ENCODE measurements at places on chromosomes 2 and 18.

DNA sequence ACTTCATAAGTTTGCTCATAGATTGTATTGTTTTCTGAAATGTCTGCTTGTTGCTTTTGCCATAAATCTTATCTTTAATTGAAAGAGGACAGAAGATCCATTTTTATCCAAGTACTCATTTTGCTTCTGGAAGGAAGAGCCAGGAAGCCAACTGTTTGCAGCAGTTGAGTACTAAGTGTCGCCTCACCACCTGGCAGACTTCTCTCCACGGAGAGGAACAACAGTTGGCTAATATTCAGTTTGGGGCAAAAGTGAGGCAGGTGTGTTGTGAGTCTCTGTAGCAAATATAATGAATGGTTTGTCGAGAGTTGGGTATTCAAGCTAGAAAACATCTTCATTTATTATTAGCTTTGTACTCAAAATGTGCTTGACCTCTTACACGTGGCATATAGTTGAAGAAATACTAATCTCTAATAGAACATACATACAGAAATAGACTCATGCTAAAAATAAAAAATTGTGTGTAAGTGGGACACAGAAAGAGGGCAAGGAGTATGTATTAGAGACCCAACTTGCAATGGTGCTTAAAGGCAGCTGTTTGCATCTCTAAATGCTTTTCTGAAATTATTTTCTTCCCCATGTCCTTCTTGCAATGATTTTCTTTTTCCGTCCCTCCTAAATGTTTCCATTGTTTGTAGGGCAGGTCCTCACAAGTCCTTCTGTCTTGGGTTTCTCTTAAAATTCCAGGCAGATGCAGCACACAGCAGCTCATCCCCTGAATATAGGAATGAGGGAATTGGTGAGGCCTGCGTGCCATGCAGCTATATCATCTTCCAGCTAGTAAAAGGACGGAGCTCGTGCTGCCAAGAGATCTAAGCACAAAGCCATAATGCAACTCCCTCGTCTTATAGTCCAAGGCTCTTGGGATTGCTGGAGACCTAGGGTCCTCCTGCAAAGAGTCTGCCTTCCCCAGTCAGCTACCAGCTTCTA, 44.8 kb upstream of the MAP3K20 start:
- no peak for DNase-seq

DNA sequence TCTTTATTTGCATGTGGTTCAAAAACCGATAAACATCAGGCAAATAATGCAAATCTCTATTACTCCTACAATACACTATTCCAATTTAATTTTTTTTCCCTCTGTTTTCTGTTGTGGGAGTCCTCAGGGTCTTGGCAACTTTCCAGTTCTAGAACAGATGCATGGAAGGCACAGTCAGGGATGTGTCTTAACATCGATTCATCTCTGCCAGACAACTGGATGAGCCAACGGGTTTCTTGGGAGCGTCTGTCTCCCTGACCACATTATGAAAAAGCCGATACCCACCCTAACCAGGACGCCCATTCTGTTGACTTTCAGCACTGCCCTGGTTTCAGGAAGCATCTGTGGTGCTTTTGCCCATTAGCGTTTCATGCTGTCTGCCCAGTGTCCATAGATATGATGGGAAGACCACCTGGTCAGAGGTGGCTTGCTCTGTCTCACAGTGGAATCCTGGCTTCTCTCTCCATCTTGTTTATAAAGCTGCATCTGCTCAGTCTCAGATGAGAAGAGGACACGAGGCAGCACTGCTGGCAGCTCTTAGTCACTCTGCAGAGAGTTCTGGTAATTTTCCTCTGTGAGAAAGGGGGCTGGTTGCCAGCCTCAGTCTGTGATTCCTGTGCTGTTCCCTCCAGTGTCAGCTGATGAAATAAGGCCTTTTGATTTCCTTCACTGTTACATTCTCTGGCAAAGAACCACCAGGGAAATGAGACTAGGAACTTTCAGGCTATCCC, 57.9 kb upstream of the KCNE4 start:
- DNase-seq = peak; percentile 96

DNA sequence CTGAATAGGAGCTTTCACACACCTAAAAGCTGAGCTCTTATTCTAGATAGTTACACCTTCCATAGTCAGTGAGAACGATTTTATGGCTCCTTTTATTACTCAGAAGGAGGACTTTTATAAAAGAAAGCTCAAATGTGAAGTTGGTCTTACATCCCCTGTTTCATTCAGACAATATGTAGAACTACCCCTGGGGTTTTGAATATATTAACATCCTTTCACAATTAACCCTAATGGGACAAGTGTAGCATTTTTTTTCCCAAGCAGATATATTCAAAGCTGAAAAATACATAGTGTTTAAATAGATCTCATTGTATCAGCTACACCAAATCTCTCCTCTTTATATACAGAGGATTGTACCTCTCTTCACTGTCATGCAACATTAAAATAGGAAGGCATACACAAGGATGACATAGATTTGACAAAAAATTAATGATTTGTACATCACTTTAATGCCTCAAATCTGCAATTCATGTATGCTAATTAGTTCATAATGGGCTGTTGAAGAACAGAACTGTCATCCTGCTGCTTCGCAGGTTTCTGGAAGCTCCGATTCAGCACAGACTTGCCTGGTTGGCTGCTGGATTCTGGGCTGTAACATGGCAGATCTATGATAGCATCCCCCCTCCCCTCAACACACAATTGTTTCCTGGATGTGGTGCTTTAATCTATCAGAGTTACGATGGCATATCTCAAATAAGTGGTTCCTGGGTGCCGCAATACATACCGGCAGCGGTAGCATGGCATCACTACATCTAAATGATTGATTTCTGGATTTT, 129.7 kb upstream of the PARD3B start:
- DNase-seq = no peak

DNA sequence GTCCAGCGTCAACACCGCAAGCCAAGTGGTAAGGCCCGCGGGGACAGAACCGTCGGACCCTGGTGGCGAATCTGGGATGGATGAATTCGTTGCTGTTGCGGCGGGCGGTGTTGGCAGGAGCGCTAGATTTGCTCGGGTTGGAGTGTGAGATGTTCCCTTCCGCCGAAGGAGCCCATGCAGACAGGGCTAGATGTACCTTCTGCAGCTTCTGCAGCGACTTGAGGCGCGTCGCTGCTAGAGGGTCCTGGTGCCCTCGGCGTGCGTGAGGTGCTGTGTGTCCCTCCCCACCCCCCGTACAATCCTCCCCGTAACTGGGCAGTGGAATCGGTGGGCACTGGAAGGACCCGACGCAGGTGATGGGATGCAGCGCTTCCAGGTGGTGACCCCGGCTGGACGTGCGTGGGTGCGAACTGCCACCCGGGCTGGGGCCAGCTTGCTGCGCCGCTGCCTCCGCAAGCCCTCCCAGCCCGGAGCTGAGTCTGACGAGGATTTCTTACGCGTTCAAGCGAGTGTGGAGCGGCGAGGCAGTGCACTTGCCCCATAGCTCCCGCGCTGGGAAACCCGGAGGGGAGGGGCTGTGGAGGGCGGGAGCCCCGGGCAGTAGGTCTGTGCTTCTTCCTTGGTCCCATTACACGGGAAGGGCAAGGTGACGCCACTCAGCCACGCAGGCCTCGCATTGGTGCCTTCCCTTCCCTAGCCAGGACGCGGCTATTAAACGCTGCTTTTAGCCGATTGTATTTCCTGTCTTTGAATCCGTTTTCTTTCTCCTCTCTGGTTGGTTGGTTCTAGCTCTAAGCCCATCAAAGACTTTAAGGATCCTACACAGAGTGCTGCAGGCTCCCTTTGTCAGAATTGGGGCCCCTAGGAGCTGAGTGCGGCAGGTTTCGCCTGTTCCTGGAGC, 34.2 kb downstream of the CHRNA1 start:
- DNase-seq = no peak

GRCh38 chr2:164545484-164545883, 75.8 kb downstream of the GRB14 start:
- no peak for DNase-seq

GRCh38 chr2:2590141-2590540, 259.1 kb upstream of the MYT1L start:
- no peak for DNase-seq

DNA sequence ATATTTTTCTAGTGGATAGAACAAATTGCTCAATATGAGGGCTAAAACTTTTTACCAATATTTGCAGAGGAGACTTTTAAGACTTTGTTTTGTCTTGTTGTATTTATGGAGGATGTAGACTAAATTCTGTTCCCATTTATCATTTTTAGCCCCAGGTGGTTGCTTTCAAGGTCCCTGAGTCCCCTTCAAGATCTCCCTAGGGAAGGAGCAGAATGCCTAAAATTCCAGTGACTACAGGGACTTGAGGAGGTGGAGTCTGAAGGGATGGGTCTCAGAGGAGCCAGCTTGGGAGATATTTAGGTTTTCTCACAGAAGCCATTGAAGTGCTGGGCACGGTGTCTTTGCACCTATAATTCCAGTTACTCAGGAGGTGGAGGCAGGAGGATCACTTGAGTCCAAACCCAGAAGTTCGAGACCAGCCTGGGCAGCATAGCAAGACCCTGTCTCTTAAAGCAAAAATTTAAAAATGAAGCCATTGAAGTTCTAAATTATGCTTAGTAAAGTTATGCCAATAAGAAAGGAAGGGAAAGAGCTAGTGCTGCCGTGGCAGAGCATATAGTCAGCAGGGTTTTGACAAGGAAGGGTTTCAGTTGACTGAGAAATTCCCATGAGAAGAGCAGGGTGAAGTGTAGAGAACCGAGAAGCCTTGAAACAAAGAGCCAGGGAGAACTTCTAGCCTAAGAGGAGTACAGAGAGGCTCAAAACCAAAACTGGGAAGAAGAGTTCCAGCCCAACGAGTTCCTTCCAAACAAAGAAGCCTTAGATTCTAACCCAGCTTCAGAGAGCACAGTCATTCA, 43.4 kb downstream of the COMMD1 start:
- no peak for DNase-seq

DNA sequence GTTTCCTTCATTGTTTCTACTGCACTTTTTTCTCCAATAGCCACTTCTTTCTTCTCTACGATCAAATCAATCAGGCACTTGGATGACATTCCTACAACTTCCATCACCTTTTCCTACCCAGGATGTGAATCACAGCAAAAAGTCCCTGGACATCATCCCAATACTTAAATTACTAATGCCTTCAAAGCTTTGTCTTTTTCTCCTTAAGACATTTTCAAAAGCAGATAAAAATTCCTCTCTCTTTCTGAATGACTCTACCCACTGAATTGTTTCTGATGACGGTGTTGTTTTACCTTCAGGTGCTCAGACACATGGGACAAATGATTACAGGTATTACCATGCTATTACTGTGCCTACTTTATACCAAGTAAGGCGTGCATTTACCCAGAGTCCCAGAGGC, 500.9 kb downstream of the FBXO15 start:
- DNase-seq = peak; percentile 31

- DNase-seq = no peak
Observed at GRCh38 chr18:9741406-9741792, 33.3 kb downstream of the RAB31 start.

DNA sequence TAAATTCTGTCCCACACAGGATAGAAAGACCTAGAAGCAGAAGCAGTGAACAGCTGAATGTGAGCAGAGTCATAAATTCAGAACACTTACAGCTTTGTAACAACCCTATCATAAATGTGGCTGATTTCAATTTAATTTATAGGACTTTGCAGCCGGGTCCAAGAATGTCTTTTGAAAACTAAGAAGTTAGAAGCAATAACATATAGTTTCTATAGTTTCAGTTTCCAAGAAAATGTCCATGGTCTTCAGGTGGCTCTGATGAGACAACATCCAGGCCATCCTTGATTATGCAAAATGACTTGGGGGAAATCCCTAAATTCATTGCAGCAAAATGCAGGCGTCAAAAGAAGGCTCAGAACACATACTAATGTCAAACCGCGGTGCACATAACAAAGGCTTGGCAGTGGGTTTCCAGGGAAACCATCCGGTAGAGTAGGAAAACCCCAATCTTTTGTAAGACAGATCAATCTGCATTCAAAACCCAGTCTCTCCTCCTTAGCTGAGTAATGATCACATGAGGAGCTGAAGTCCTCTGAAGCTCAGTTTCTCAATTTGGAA, 442.2 kb upstream of the ID2 start:
- no peak for DNase-seq

- peak; percentile 64 for DNase-seq
Observed at GRCh38 chr18:56168049-56168781, 470.2 kb downstream of the TXNL1 start.

DNA sequence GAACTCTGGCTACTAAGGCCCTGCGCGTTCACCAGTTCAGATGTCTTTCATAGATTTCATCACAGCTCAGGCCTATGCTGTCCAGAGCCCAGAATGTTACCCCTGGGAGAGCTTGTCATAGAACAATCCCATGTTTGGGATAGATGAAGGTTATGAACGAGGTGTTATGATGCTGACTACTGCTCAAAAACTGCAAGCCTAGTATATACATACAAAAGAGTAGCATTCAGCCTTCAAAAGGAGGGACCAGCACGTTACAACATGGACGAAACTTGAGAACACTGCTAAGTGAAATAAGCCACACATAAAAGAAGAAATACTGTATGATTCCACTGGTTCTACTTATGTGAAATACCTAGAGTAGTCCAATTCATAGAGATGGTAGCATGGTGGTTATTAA, 401.9 kb downstream of the NBAS start:
- DNase-seq = no peak

DNA sequence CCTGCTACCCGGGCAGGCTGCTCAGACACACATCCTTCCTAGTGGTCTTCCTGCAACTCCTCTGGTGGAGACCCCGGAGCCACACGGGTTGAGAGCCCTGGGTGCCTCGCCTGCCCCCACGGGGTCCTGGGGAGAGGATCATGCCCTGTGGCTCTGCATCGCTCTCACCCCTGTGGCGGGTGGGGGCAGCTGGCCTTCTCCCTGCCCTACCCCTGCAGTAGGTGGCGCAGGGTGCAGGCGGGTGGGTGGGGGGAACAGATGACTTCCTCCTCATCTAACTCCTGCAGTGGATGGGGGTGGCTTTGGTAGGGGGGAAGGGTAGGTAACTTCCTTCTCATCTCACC, 38.5 kb downstream of the TSHZ1 start:
- no peak for DNase-seq

DNA sequence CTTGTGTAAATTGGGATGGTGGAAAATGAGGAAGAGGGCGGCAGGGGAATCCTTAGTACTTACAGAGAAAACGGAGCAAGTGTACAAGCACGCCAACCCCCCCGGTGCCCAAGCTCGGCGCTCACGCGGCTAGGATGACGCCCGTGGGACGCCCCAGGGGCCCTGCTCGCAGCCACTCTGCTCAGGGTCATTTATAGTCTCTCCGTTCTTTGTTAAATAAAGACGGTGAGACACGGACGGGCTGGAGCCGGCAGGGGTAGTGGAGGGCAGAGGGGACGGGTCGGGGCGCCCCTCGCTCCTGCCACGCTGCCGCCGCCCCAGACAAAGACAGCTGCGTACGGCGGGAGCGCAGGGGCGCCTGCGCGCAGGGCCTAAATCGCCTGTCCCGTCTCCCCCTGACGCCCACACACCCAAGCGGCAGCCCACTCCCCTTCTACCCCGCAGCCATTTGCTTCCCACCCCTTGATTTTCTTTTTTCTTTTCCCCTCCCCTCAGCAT, 37.8 kb downstream of the PCBP1 start:
- DNase-seq = no peak

DNA sequence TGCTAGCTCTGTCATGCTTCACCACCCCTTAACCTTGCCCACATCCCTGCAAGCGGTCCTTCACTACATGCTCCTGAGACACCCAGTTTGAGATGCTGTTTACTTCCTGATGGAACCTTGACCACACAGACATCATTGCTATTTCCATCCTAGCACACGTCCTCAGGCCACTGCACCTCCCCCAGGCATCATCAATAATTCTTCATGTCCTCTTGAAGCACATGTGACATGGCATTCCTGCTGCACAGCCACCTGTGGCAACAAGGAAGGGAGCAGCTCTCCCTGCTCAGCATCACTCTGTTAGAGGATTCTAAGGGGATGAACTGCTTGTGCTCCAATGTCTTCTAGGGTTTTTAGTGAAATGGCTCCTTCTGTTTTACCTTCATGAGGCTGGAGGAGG, 26.1 kb upstream of the ST3GAL5 start:
- DNase-seq = no peak
